ENCODE measurements at places on chromosomes 5 and 9.

- no peak for DNase-seq
Observed at GRCh38 chr5:12883395-12883794, 979.1 kb upstream of the CTNND2 start.

DNA sequence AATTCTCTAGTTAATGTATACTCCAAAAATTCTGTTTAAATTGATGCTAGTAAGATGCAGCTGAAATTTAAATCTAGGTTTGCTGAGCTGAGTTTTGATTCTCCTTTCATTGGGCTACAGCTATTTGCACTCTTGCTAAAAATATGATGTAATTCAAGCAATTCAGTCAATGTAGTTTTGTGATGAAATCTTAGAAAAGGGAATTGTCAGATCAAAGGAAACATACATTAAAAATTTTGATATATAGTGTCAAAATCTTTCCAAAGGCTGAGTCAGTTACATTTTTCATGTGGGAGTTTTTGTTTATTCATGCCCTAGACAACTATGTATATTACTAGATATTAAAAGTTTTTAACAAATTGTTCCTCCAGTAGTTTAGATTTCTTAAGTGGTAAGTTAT is 334.9 kb upstream of the DAB2 start:
- no peak for DNase-seq

GRCh38 chr9:20529837-20530236 is 92.5 kb downstream of the MLLT3 start:
- DNase-seq, result no peak

DNA sequence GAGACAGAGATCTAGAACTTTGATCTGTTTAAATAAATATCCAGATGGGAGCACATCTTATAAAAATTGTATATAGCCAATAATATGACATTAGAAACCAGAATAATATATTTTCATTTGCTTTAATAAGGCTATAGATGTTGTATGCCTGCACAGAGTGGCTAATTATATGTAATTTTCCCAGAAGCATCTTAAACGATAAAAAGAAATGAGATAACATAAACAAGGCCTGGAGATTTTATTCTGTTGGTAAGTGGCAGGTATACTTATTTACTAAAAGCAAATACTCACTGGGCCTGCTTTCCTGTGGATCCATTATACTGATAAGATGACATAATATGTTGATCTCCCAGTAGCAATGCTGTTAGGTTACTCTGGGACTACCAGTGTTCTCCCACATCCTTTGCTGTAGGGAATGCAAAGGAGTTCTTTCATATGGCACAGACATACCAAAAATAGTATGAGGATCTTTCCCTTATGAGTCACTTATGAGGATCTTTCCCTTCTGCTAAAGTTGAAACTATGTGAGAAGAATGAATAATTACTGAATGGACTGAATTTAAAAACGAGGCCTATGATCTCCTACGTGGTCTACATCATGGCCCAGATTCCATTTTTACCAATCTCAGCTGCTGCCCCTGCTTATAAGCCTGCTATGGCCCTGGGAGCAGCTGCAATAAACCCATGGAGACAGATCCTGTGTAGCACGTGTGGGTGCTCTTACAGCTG is 112.1 kb downstream of the NUDT12 start:
- DNase-seq, result peak; percentile 24

DNA sequence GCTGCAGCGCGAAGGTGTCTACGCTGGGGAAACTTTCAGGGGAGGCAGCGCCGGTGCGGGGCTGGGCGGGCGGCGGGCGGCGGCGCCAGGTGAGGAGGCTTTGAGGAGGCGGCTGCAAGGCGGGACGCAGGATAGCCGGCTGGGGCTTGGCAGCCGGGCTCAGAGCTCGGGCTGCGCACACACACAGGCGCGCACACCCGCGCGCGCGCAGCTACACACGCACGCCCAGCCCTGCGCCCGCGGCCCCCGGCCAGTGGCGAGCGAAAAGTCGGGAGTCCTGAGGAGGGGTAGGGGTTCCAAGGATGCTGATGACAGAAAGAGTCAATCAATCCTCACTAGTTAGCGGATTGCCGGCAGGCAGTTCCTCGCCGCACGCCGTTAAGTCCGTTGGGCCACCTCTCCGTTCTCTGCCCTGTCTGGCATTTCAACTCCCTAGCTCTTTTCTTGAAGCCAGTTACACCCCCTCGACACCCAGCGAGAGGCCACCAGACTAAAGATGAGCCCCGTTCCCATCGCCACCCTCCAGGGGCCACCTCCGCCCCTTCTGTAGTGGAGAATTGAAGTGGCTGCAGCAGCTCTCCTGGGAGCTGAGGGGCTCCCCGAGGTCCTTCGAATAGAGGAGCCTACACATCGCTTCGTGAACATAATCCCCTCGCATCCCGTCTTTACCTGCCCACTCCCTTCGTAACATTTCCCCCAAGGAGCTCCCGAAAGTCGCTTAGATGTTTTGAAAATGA is 1640.3 kb upstream of the C9orf72 start:
- DNase-seq, result no peak

DNA sequence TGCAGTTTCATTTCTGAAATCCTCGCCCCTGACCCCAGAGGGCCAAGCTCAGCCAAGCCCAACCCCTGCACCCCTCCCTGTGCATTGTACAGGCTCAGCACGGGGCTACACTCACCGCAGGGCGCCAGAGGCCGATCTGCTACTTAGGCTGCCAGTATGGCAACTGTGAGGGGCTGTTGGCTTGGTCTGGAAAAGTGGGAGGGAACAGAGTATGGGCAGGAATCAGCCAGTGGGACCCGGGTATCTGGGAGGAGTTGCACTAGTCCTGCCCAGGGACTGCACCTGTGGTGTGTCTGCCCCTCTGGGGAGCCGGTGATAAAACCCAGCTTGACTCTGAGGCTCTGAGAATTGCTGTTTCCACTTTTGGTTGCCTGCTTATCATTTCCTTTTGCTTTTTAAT is 167.4 kb upstream of the KIF2A start:
- no peak for DNase-seq

DNA sequence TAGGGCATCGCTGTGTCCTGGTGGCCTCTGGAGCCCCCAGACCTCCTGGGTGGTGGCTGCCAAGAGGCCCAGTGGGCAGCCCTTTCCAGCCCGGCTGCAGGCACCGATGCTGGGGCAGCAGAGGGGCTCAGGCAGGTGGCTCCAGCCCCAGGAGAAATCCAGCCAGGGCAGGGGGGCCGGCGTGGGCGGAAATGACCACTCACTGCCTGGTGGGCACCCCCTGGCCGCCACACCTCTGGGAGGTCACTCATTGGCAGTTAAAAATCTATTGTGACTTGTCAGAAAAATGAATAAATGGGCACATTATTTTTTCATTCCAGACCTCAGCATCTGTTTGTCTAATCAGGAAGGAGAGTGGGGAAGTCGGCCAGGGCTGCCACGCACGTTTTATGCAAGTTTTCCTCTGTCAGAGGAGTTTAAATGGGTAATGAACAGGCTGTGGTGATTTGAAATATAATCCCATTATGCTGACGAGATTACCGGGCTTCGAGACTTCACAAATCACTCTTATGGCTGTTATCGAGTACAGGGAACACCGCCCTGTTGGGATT is 171.9 kb downstream of the GAPVD1 start:
- DNase-seq, result no peak

GRCh38 chr5:54702470-54702869 is 184.9 kb downstream of the SNX18 start:
- no peak for DNase-seq

- DNase-seq, result no peak
Observed at GRCh38 chr5:95093211-95093610, 191.7 kb downstream of the MCTP1 start.

GRCh38 chr5:19987612-19988361 is at the start of gene CDH18:
CDH18 (minus strand) TSS chr5:19988200; CDS start chr5:19838986, 149,214 bp downstream.
- DNase-seq, result peak; percentile 8

- DNase-seq, result no peak
Observed at GRCh38 chr9:77457916-77458592, 190.1 kb downstream of the GNA14 start.

DNA sequence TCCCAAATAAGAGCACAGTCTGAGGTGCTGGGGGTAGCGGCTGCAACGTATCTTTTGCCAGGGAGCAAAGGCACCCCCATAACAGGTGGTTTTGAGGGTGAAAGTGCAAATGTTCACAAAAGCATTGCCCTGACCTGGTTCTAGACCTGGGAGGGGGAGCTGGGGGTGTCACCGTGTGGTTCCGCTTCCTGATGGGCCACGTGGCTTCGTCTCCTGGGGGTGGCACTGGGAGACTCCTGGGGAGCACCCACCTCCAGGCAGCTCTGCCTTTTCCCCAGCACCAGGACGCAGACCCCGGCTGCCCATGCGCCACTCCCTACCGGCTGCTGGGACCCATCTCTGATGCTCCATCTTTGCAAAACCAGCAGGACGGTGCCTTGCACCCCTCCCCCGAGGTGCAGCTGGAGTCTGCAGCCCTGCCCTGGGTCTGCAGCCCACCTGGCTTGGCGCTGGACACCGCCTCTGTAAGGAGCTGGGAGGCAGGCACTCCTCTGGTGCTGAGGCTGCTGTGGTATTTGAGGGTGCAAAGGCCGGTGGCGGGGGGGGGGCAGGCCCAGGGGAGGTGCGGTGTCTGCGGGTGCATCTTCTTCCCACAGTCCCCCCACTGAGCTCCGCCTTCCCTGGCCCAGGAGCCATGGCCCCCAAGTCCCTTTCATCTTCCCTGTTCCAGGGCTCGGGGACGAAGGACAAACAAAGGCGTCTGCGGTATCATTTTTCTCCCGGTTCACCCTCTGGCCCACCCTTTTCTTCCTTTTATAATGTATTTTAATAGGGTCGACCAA is 29.8 kb upstream of the RXRA start:
- no peak for DNase-seq

DNA sequence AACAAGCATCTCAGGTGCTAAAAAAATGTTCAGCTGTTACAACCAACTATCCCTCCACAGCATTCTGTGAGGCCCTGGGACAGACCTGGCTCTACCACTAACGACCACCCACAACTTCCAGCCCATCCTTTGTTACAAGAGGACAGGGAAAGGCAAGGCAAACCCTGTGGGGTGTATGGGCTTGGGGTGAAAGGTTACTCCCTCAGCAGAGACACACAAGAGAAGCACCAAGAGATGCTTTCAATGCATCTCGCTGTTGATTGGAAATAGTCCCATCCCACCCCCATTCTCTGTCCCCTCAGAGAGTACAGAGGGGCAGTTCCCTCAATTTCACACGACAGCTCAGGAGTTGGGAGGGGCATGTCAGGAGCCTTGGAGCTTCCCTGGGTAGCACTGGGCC is 234.1 kb downstream of the CAAP1 start:
- DNase-seq, result no peak

DNA sequence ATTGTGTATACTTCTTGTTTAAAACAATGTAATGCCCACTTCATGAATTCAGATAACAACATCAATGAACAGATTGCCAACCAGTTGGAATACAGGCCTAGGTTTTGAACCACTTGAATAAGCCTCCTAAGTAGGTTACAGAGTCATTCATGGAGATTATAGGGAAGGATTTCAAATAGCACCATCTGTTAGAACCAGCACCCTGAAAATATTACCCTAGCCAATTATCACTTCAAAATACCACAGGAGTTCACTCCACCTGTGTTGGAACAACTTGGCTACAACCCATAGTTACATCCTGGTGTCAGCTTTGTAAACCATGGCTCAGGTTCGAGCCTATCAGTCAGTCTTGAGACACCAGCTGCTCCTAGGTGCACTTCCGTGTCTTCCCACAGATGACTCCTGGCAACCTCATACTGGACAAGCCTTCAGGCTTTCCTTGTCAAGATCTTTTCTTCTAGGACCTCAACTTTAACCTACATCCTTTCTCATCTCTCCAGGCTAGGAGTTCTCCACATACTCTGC is 350.0 kb downstream of the DEPDC1B start:
- no peak for DNase-seq

- DNase-seq, result no peak
Observed at GRCh38 chr9:98372077-98372836, 116.8 kb upstream of the TBC1D2 start.

DNA sequence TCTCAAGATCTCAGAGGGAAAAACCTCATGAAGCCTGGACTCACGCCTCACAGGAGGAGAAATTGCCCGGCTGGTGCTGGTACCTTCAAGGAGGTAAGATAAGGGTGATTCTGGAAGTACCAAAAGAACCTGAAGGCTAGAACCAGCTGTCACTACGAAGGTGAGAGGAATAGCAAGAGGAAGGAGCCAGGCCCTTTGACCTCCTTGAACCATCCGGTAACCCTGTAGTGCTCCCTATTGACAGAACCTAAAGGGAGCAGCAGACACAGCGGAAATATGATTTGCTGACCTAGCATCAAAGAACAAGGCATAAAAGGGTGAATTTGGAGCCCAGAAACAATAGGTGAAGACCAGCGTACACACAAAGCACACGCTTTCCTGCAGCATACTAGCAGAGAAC is 92.2 kb downstream of the DOCK8 start:
- DNase-seq, result no peak

DNA sequence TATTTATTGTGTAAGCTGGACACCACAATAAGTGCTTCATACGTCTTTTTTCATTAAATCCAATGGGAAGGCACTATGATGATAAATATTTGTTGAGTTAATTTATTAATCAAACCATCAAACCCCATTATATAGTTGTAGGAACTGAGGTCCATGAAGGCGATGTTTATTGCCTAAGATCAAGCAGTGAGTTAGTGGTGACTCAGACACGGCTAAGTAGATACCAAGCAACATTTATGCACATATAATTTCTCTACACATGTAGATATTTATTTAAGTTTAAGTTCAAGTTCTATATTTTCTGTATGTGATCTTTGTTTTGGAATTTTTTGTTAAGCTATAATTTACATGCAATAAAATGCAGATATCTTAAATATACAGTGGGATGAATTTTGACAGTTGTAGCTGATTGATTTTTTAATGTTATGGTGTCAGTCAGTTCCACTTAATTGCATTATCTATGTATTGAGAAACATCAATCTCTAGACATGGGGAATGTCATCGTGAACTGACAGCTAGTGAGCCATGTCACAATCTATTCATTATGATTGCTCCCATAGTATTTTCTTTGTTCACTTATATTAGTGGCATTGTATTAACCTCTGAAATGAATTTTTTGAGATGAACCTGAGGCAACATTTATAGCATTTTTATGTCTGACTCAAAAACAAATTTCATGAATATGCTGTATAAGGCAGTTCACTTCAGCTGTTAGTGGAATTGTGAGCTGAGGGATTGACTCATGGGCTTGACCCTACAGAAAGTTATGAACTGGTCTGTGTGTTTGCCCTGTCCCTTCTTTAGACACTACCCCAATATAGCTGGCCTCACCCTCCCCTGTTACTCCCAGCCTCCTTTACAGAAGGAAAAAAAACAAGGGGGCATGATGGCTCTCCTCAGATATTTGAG is 11.9 kb upstream of the GARNL3 start:
- no peak for DNase-seq

DNA sequence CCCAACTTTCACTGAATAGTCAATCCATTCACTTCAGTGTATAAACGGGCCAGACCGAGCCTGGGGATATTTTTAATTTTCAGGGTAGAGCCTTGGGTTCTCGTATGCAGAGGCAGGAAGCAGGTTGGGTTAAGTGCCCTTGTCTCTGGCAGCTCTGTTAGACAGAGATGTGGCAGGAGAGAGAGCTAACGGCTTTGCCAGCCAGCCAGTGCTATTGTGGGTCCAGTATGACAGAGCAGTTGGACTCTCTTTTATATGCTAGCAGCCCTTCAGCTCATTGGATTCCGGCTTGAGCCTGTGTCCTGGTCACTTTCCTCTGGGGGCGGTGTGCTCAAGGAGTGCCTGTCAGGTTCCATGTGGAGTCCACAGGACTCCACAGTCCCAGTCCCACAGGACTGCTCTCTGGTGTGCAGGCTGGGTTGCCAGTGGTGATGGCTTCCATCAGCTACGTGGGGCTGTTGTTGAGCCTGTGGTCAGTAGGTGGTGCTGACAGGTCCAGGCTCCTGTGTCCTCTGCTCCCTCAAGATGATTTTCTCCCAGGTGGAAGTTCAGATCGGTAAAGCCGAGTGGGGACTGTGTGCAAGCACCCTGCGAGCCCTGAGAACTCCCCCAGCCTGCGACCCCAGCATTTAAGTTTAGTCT is 14.3 kb downstream of the CLTA start:
- no peak for DNase-seq

All from epithelial cell of prostate (primary cell).